ENCODE measurements at places on chromosomes 7 and 10. TPM values are rescaled to one million over a fixed set of nuclear protein-coding genes. Genes with fewer than 3 reads are reported as not detected.

Gene SPDYE2B
- not detected for total RNA-seq

DNA sequence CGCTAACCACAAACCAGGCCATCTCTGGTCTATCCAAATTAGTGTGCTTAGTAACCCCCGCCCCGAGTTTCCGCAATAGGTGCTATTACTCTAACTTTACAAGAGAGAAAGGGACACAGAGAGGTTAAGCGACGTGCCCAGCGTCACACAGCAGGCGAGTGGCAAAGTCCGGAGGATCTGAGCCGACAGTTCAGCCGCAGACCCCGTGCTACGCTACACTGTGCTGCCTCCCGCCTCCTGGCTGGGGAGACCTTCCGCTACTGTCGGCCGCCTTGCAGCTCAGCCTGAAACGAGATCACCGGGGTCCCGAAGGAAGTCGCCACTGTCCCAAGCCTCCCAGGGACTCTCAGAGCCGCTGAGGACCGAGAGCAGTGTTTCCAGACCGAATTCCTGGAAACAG lies 799 bp downstream of the INTS1 start:
- peak overlapping the region; percentile 80 for H3K4me3 ChIP-seq
- no peaks in the 10 kb centered on the region for H3K4me1 ChIP-seq
- H3K27ac ChIP-seq, result no peak overlapping the region
- no peak for DNase-seq
- H3K36me3 ChIP-seq, result peaks cover 18% of the 10 kb centered on the region
- H3K27me3 ChIP-seq, result no peaks in the 10 kb centered on the region

- H3K36me3 ChIP-seq, result no peaks in the 10 kb centered on the region
- peak overlapping the region; percentile 94 for H3K27ac ChIP-seq
Measured at GRCh38 chr10:21314906-21315644, 210.4 kb downstream of the SKIDA1 start.

Gene DNA2
- total RNA-seq, result 5.4 TPM

GRCh38 chr7:140161047-140161446 lies 15.7 kb downstream of the KDM7A start:
- no peaks in the 10 kb centered on the region for H3K36me3 ChIP-seq
- H3K4me1 ChIP-seq, result peaks cover 24% of the 10 kb centered on the region
- H3K27me3 ChIP-seq, result no peaks in the 10 kb centered on the region
- H3K27ac ChIP-seq, result peak overlapping the region; percentile 71
- no peak overlapping the region for H3K4me3 ChIP-seq
- DNase-seq, result no peak

GRCh38 chr7:30335763-30336487 lies 51.5 kb downstream of the ZNRF2 start:
- no peaks in the 10 kb centered on the region for H3K27me3 ChIP-seq
- peaks cover 4% of the 10 kb centered on the region for H3K4me1 ChIP-seq
- no peak overlapping the region for H3K27ac ChIP-seq
- H3K36me3 ChIP-seq, result no peaks in the 10 kb centered on the region
- no peak for DNase-seq

DNA sequence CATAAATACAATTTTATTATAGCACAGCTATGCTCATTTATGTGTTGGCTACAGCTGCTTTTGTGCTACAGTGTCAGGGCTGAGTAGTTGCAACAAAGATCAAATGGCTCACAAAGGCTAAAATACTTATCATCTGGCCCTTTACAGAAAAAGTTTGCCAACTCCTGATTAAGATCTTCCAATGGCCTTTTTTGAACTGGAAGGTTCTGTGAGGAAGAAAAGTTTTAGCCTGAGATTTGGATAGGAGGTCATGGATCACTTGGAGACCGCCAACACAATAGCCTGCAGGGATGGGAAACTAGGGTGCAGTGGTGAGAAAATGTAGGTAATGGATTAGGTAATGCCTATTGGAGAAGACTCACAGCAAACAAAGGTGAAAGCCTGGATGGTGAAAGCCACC lies 169.8 kb downstream of the NOC3L start:
- H3K27me3 ChIP-seq, result no peaks in the 10 kb centered on the region
- H3K4me1 ChIP-seq, result no peaks in the 10 kb centered on the region
- H3K36me3 ChIP-seq, result no peaks in the 10 kb centered on the region
- DNase-seq, result no peak

Gene ITGB8
- 1.3 TPM for total RNA-seq

DNA sequence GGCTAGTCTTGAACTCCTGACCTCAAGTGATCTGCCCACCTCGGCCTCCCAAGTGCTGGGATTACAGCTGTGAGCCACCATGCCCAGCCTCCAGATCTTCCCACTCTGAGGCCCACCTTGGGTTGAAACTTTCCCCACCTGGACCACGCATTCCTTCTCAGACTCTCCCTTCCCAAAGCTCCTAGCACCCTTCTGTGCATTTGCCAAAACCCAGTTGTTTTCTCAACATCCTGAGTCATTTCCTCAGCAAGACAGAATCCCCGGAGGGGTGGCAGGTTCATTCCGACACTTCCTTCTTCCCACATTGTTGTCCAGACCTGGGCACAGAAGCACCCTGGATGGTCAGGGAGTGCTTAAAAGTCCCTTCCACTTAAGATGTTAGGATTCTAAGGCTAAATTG lies 28.9 kb downstream of the BAG3 start:
- H3K4me3 ChIP-seq, result no peak overlapping the region
- no peaks in the 10 kb centered on the region for H3K27me3 ChIP-seq
- H3K36me3 ChIP-seq, result peaks cover 27% of the 10 kb centered on the region
- H3K4me1 ChIP-seq, result peaks cover 4% of the 10 kb centered on the region
- peak overlapping the region; percentile 62 for H3K27ac ChIP-seq

DNA sequence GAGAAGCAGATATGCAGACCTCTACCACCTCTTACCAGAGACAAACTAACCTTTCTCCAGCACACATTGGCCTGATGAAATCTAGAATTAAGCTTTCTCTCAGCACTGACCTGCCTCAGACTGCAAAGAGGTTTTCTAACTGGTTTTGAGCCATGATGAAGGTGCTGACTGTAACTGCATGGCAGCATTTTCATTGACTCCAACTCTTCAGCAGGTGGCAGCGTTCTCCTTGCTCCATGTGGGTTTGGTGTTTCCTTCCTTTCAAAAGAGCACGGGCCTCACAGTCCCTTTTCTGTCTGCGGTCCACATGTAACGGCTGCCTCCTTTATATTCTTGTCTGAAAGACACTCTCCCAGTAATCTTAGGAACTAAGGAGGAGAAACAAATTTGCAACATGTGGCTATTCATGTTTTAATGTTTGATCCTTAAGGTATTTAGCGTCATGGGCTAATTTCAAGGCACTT lies 12.6 kb downstream of the KLLN start:
- peaks cover 5% of the 10 kb centered on the region for H3K4me1 ChIP-seq
- H3K27me3 ChIP-seq, result no peaks in the 10 kb centered on the region
- no peak overlapping the region for H3K27ac ChIP-seq
- no peaks in the 10 kb centered on the region for H3K36me3 ChIP-seq
- no peak overlapping the region for H3K4me3 ChIP-seq
- peak; percentile 81 for DNase-seq

GRCh38 chr10:1213252-1214070 lies 157.3 kb downstream of the WDR37 start:
- H3K27me3 ChIP-seq, result no peaks in the 10 kb centered on the region
- H3K27ac ChIP-seq, result no peak overlapping the region
- H3K4me3 ChIP-seq, result no peak overlapping the region
- no peak for DNase-seq

GRCh38 chr10:68828833-68829232 lies 1.5 kb downstream of the STOX1 start:
- no peaks in the 10 kb centered on the region for H3K27me3 ChIP-seq
- no peaks in the 10 kb centered on the region for H3K36me3 ChIP-seq
- H3K4me1 ChIP-seq, result no peaks in the 10 kb centered on the region
- H3K27ac ChIP-seq, result no peak overlapping the region

Gene PNLIPRP1
- total RNA-seq, result not detected

Gene C7orf33
- not detected for total RNA-seq

DNA sequence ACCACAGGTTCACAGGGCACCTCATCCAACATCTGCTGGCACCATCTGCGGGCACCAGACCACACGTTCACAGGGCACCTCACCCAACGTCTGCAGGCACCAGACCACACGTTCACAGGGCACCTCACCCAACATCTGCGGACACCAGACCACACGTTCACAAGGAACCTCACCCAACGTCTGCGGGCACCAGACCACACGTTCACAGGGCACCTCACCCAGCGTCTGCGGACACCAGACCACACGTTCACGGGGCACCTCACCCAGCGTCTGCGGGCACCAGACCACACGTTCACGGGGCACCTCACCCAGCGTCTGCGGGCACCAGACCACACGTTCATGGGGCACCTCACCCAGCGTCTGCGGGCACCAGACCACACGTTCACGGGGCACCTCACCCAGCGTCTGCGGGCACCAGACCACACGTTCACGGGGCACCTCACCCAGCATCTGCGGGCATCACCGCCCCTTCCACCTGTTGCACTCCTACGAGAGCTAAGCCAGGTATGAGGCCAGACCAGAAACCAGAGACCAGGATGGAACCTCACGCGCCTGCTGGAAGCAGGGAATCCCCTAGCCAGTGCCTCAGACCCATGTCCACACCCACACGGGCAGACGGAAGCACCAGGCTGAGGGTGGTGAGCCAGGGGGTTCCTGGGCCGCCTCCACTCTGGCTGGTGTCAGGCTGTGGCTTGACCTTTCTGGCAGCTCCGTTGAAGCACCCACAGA lies 182.8 kb downstream of the MAD1L1 start:
- H3K27ac ChIP-seq, result no peak overlapping the region
- peaks cover 16% of the 10 kb centered on the region for H3K4me1 ChIP-seq
- no peaks in the 10 kb centered on the region for H3K27me3 ChIP-seq
- no peak overlapping the region for H3K4me3 ChIP-seq
- DNase-seq, result no peak

GRCh38 chr7:46880508-46881196 lies 701.3 kb downstream of the TNS3 start:
- no peak overlapping the region for H3K4me3 ChIP-seq
- no peaks in the 10 kb centered on the region for H3K4me1 ChIP-seq
- no peaks in the 10 kb centered on the region for H3K27me3 ChIP-seq
- H3K36me3 ChIP-seq, result no peaks in the 10 kb centered on the region
- no peak overlapping the region for H3K27ac ChIP-seq
- no peak for DNase-seq

Gene WDR11
- 31.6 TPM for total RNA-seq

- H3K27ac ChIP-seq, result no peak overlapping the region
- no peaks in the 10 kb centered on the region for H3K27me3 ChIP-seq
- H3K4me1 ChIP-seq, result peaks cover 7% of the 10 kb centered on the region
- no peak overlapping the region for H3K4me3 ChIP-seq
- no peak for DNase-seq
Measured at GRCh38 chr10:66782144-66782543, 143.7 kb upstream of the LRRTM3 start.

Gene UPK3B
- total RNA-seq, result 0.88 TPM

GRCh38 chr10:77479586-77479985 lies 158.0 kb downstream of the KCNMA1 start:
- no peak for DNase-seq
- H3K4me3 ChIP-seq, result no peak overlapping the region
- H3K4me1 ChIP-seq, result no peaks in the 10 kb centered on the region
- H3K27ac ChIP-seq, result no peak overlapping the region

DNA sequence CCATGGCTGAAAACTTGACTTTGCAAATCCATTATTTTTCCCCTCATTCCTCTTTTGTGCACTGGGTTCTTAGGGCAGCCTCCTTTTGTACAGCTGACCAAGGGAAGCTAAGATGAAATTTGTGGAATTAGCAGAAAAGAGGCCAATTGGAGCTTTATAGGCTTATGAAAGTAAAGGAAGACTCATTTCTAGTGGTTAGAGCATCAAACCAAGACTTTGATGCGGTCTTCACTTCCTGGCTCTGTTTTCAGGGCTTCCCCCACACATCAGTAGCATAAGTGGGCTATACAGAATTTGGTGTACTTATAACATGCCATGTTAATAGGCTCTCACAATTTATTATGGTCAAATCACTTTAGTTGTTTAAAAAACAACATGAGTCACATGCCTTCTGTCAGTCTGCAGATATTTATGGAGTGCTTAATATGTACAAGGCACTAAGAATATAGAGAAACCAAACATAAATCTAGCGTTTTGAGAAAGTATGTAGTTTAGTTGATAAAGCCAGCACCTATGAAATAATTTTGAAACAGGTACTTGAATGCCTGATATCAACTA lies 5.7 kb downstream of the AUTS2 start:
- H3K27me3 ChIP-seq, result peaks cover 34% of the 10 kb centered on the region
- DNase-seq, result no peak
- no peaks in the 10 kb centered on the region for H3K36me3 ChIP-seq
- H3K27ac ChIP-seq, result no peak overlapping the region

Gene GIMAP7
- total RNA-seq, result not detected

DNA sequence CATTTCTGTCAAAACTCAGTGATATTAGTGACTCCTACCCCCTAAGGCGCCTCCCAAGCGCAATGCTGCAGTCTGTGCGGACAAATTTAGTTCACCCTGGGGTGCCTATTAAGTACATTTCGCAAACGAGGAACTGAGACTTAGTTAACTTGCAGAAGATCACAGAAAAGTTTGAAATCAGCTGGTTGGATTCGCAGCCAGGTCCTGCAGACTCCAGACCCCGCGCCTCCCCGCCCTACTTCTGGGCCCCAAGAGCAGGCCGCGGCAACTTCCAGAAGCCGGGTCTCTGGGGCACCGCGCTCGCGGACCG lies 588 bp downstream of the CYREN start:
- DNase-seq, result no peak
- no peaks in the 10 kb centered on the region for H3K27me3 ChIP-seq
- H3K4me3 ChIP-seq, result peak overlapping the region; percentile 73
- peaks cover 9% of the 10 kb centered on the region for H3K4me1 ChIP-seq
- H3K36me3 ChIP-seq, result peaks cover 16% of the 10 kb centered on the region
